ENCODE measurements at places on chromosomes 5 and 9.

GRCh38 chr5:132053483-132053882 lies 7.0 kb upstream of the IL3 start:
- DNase-seq = no peak

DNA sequence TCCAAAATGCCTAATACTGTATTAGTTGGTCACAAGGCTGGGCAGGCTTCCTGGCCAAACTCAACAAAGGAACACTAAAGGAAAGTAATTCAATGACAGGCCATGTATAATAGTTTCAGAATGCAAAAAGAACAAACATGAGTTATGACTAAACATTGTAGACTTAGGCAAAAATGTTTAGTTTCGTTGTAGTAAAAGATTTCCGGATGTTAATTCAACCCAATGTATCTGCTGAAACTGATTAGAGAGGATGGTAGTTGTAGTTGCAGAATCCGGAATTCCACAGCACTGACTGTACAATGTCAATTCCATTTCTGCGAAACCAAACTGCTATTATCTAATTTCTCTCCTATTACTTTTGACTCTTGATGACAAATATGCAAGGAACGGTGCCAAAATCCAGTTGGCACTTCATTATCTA lies 117.9 kb upstream of the FST start:
- no peak for DNase-seq

DNA sequence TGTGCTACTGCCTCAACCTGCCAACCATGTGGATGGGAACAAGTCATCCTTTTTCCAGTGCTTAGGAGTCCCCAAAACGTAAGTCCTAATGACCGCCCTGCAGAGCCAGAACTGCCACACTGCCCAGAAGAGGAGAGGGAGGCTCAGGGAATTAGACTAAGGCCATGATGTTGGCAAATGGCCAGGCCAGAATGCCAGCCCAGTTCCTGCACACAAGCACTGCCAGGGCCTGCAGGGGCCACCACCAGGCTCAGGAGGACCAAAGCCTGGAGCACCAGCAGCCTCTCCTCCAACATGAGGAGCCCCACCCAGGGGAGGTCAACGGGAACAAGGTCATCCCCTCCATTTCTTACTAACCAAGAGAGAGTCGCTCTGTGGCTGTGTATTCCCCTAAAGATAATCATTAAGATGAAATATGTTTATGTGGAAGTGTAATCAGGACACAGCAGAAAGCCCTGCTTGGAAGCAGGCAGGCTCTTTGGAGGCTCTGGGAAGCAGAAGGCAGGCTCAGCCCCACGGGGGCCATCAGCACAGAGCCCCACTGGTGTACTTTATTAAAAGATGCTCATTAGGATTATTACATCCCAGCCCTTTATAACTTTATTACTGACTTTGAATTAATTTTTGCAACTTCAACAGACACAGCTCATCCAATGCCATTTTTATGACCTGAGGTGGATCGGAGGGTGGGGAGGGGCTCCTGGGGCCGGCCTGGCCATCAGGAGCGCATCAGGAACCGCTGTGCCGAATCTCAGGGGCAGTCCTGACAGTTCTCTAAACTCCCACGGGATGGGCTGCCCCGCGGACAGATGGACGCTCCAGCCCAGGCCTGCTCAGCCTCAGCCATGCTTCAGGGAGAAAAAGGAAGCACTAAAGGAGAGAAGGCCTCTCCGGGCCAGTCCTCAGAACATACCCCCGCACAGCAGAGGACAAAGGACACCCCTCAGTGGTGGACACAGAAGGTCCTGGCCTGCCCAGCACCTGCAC lies 127.0 kb downstream of the ADAMTS2 start:
- DNase-seq = no peak

DNA sequence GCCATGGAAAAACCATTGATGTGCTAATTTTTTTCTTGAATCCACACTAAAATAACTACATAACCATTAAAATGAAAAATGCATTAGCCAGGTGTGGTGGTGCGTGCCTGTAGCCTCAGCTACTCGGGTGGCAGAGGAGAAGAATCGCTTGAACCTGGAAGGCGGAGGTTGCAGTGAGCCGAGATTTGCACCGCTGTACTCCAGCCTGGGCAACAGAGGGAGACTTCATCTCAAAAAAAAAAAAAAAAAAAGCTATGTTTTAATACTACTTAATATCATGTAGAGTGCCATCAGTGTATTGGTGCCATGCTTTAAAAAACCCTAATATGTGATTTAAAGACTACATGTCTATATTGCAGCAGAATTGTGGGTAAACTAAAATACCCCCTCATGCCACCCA lies 58.9 kb downstream of the NDFIP1 start:
- no peak for DNase-seq

- DNase-seq = no peak
These were observed 140.9 kb downstream of the ZNF608 start for GRCh38 chr5:124605541-124605940.
